ENCODE measurements at places on chromosomes 16 and 17. TPM values are rescaled to one million over a fixed set of nuclear protein-coding genes. Genes with fewer than 3 reads are reported as not detected.
A peak's percentile ranks its signal among the peaks of the same experiment; 100 is the strongest.

- DNase-seq, result no peak
Observed at GRCh38 chr16:50235581-50235980, 30.8 kb upstream of the ADCY7 start.

DNA sequence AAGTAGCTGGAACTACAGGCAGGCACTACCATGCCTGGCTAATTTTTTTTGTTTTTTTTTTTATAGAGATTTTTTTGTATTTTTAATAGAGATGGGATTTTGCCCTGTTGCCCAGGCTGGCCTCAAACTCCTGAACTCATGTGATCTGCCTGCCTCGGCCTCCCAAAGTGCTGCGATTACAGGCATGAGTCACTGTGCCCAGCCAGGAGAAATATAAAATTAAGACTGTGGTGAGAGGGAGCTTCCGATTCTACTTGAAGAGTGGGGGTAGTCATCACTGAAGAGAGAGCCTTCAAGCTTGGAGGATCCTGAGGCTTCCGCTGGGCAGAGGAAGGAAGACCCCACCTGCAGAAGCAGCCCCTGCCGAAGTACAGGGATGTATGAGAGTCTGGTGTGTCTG lies 34.4 kb upstream of the RGS9 start:
- peak; percentile 79 for DNase-seq

The P2RX1 gene
- total RNA-seq, result 5.1 TPM

- DNase-seq, result no peak
Observed at GRCh38 chr16:46830417-46830901, 521 bp downstream of the C16orf87 start.

The TMC8 gene
- not detected for total RNA-seq

The PYY gene
- not detected for total RNA-seq

DNA sequence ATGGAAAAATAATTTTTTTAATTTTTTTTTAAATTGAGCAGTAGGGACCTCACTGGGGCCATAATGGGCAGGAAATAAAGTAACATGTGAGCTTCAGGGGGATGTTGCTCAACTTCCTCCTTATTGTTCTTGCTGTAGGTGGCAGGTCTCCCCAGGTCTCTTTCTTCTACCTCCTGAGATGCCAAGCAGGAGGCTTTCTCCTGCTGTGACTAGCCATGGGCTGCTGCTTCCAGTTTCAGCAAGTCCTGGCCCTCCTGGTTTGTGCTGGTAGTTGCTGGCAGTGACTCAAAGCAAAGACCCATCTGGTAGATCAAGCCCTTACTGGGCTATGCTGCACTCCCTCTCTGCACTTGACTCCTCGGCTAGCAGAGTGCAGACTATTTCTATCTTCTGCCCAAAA lies 2.3 kb downstream of the DPEP2NB start:
- no peak for DNase-seq

- DNase-seq, result no peak
Observed at GRCh38 chr17:66290101-66290722, 12.2 kb upstream of the PRKCA start.

The KCNG4 gene
- not detected for total RNA-seq

- DNase-seq, result no peak
Observed at GRCh38 chr17:74599448-74599939, 7.4 kb upstream of the CD300LD start.

DNA sequence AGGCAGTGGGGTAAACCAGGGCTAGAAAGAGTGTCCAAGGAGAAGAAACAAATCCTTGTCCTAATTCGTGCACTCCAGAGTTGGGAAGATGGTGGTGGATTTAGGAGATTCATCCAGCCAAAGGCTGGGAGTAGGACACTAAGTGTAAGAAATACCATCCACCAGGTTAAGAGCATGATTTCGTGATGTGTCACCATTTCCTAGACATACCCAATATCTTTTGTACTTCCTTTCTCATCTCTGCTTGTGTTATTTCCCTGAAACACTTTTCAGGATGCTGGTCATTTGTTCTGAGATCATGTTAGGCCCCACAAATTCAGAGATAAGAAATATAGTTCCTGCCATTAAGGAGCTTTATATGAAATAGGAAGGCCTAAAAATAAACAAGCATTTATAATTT lies 106.3 kb upstream of the HLF start:
- no peak for DNase-seq

DNA sequence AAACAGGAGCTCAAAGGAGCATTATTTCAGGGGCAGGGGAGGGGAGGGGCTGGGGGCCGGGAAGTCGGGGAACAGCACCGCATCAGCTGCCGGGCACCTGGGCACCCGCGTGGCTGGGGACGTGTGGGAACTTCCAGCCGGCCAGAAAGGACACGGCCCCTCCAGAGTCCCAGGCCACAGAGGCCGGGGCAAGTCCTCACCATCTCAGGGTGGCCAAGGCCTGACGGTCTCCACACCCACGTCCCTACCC lies 1.1 kb downstream of the PGAP6 start:
- DNase-seq, result no peak

- no peak for DNase-seq
Observed at GRCh38 chr17:31225831-31226230, 71.2 kb downstream of the OMG start.

DNA sequence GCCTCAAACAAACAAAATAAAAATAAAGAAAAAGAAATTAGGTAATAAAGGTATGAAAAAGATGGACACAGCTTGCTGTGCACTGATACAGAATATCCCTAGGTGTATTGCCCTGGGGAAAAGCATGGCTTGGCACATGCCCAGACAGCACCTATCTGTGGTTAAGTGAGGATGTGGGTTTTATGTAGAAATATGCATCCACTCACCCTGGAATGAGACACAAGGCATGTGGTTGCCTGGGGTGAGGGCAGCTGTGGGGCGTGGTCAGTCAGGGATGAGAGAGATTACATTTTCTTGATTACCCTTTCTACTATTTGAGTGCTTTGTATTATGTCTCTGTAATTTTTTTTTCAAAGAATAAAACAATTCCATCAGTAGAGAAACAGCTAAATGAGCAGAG lies 6.9 kb downstream of the PLLP start:
- DNase-seq, result peak; percentile 80

The PRDM7 gene
- total RNA-seq, result not detected

The AOC3 gene
- not detected for total RNA-seq

- peak; percentile 85 for DNase-seq
Observed at GRCh38 chr17:41966463-41967140, at the start of gene CNP. TSS of gene CNP (plus strand) at chr17:41966795. CDS start at chr17:41966885, 90 bp downstream.

- no peak for DNase-seq
Observed at GRCh38 chr16:87133112-87133850, 183.9 kb downstream of the C16orf95 start.

GRCh38 chr16:11871193-11871592 lies 19.9 kb upstream of the RSL1D1 start:
- no peak for DNase-seq

DNA sequence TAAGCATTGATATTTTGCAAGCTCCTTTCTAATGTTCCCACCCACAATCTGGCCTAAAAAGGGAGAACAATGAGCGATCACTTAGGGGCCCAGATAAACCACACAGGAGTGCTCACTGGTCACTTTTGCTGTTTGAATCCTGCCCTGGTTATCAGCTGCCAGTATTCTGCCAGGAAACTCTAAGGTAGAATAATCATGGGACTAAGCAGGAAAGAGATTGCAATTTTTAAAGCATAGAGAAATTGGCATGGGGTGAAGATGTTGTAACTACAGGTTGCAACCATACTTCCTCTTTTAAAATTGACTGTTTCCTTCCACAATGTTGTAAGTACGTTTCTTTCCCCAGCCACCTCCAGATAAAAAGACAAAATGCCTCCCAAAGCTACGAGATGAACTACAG lies 251.2 kb upstream of the CDH11 start:
- DNase-seq, result no peak

GRCh38 chr17:48816774-48817590 lies at the start of gene TTLL6:
TSS of gene TTLL6 (minus strand) at chr17:48817229. CDS start at chr17:48817072, 157 bp downstream.
- peak; percentile 72 for DNase-seq

DNA sequence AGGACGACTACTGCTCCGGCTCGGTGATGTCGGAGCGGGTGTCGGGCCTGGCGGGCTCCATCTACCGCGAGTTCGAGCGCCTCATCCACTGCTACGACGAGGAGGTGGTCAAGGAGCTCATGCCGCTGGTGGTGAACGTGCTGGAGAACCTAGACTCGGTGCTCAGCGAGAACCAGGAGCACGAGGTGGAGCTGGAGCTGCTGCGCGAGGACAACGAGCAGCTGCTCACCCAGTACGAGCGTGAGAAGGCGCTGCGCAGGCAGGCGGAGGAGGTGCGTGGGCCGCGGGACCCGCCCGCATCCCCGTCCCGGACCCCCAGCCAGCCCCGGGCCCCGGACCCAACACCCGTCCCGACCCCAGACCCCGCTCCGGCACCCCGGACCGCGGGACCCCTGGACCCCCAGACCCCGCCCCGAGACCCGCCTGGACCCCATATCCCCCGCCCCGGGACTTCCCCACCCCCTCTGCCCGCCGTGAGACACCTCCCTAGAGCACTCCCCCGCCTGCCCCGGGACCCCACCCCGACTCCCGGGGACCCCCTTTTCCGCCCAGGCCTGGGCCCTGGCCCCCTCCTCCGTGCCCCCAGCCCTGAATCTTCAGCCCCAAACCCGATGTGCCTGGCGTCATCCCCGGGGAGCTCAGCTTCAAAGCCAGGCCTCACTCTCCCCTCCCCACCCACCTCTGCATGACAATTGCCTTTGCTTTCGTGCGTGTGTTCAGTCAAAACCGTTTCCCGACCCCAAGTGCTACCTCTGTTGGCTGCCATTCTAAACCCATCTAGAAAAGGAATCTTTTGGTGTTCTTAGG lies 594 bp downstream of the MAPK8IP3 start:
- DNase-seq, result no peak

DNA sequence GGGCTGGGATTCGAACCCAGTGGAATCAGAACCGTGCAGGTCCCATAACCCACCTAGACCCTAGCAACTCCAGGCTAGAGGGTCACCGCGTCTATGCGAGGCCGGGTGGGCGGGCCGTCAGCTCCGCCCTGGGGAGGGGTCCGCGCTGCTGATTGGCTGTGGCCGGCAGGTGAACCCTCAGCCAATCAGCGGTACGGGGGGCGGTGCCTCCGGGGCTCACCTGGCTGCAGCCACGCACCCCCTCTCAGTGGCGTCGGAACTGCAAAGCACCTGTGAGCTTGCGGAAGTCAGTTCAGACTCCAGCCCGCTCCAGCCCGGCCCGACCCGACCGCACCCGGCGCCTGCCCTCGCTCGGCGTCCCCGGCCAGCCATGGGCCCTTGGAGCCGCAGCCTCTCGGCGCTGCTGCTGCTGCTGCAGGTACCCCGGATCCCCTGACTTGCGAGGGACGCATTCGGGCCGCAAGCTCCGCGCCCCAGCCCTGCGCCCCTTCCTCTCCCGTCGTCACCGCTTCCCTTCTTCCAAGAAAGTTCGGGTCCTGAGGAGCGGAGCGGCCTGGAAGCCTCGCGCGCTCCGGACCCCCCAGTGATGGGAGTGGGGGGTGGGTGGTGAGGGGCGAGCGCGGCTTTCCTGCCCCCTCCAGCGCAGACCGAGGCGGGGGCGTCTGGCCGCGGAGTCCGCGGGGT lies at the start of gene CDH1:
Gene CDH1 (plus strand): TSS at position 247 of the 684 bp plus-strand sequence. CDS start 124 bp downstream, at position 371.
- no peak for DNase-seq

DNA sequence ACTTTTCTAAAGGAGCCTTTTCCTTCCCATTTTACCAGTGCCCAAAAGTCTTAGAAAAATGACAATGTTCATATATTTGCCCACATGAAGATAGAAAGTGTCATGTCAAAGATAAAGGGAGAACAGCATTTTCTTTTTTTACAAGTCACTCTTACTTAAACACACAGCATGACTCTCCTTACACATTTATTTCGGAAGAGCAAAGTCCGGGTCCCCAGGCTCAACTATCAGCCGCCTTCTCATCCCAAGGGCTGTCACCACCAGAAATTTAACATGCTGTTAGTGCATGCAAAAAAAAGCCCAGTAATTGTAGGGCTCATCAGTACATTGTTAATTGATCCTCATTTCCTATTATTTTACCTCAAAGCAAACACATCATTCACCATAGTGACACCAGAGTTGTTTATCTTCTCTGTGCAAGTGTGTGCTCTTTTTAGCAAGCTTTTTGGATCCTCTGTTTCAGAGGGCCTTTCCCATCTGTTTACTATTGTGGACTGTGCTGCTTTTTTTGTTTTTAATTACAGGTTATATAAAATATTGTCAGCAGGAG lies 560.3 kb downstream of the WWOX start:
- no peak for DNase-seq

Data from SJSA1 (cell line).